GM13976 (cell line): ENCODE measurements at places on chromosomes 4 and X.

DNA sequence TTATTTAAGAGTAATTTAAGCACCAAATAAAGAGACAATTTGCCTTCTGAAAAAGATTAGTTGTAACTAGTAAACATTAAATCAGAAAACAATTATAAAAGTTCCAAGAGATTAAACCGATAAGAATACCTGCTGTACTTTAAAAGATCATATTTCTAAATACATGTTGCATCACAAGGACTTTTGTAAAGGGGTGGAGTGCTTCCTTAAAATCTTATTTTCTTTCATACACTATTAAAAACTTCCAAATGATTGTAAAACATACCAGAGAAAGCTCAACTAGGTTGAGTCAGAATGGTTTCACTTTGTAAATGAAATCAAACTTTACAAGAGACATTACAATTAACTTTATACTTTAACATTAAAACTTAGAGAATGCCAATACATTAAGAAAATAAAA, 41.8 kb downstream of the ACSL4 start:
- DNase-seq: no peak

DNA sequence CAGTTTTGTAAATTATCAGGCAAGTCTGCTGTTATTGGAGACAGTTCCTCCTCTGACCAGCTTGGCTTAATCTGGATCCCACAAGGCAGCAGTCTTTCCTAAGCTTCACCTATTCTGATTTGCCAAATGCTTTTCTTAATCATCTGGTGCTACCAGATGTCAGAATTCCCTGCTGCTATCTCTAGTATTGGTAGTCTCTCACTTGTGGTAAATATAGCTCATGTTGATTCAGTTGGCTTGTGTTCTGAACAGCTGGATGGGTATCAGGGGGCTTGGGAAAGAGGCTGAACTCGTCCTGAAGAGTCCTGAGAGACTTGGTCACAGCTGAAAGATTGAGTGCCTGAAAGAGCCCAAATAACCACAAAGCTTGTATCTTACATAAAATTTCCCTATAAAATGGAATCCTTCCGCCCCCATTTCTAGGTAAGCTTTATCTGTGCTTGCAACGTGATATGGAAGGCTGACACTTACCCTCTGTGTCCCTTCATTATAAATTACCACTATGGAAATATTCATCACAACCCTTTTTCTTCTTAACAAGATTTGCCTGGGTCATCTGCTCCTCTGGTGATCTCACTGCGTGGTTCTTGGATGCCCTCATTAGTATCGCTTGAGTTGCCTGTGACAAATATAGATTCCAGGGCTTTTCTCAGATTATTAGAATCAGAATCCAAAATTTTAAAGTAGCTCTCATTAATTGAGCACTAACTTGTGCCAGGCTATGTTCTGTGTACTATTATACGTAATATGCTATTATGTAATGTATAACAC, 104.1 kb upstream of the GPRIN3 start:
- no peak for DNase-seq

- no peak for DNase-seq
These were observed 19.4 kb downstream of the SH3TC1 start for GRCh38 chr4:8218371-8219031.

- no peak for DNase-seq
These were observed 32.7 kb downstream of the BST1 start for GRCh38 chr4:15735536-15735935.

- no peak for DNase-seq
These were observed 226.1 kb downstream of the BCOR start for GRCh38 chrX:39871648-39872047.

GRCh38 chr4:36065274-36065871, 178.9 kb downstream of the ARAP2 start:
- no peak for DNase-seq

DNA sequence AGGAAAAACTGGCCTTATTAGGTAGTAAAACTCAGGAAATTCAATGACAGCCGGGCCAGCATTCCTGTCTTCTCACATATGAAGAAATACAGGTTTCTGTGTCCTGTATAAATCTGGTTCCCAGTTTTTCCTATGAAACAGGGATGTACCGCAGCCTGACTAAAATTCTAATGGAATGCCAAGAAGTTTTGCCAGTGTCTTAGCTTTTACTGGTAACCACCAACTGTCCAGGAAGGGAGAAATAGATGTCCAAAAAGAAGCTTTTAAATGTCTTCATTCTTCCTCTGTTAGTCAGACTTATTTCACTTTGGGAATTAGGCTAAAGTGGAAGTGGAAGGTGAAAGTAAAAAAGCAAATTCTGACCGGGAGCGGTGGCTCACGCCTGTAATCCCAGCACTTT, 108.0 kb upstream of the TBL1X start:
- no peak for DNase-seq

DNA sequence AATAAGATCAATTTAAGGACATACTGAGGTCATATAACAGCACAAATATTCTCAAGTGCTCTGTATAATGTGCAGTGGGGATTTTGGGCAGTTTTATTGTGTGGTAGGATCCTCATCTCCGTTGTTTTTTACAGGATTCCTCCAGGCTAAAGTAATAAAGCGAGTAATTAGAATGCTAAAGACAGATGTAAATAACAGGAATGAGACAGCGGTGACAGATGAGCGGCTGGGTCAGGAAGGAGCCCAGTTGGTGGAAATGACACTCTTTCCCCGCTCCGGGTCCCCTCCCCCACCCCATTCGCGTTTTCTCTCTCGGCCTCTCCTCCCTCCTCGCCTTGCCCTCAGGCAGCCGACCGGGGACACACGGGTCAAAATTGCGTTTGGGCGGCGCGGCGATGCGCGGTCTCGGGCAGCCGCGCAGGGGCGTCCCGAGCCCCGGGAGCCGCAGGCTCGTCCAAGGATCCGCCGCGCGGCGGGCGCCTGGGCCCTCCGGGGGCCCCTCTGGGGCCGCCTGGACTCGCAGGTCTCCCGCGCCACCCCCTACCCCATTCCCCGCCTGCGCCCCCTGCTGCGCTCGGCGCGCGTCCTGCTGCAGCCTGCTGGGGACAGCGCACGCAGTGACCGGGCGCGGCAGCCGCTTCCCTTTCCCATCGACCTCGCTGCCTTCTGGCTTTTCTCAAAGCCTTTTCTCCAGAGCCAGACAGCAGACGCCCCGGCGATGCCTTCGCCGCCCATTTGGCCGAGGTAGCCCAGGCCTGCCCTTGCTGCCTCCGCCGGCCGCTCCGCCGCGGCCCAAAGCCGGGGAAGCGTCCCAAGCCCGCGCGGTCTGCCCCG, 16.2 kb downstream of the POU4F2 start:
- peak; percentile 29 for DNase-seq

GRCh38 chr4:76607266-76607799, 172.3 kb downstream of the SHROOM3 start:
- DNase-seq: peak; percentile 51

- DNase-seq: no peak
These were observed 126.2 kb downstream of the KLHL13 start for GRCh38 chrX:117990438-117990837.

DNA sequence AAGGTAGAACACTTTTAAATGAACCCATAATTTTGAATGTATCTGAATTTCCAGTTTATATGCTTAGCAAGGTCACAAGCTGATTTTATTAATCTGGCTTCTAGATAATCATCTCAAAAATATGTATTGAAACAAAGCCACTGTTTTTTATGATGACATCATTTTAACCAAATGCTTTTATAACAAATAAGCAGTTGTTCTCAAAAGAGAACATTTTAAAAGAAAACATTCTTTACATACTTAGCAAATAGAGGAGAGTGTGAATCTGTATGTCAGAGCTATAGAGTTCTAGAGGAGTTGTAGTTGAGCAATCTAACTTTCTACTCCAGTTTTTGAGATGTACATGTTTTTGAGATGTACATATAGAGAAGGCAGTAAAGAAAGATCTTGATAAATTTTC, 42.5 kb downstream of the LAMP2 start:
- DNase-seq: no peak

DNA sequence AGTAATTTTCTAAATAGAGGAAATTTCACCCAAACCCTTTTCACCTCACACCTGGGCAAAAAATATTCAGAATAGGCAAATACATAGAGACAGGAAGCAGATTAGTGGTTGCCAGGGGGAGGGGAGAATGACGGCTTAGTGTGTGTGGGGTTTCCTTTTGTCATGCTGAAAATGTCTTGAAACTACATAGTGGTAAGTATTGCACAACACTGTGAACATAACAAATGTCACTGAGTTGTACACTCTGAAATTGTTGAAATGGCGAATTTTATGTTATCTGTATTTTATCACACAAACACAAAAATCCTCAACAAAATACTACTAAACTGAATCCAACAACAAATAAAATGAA, 60.7 kb upstream of the PLAC1 start:
- DNase-seq: no peak

- DNase-seq: no peak
These were observed 74.5 kb downstream of the RFC1 start for GRCh38 chr4:39291686-39292085.

GRCh38 chr4:91064157-91064853, 937.1 kb downstream of the CCSER1 start:
- no peak for DNase-seq
